Stimulated activated naive CD8-positive, alpha-beta T cell treated with anti-CD3 and anti-CD28 coated beads, Interleukin-15, amount 100 ng/mL, for 72 hours (primary cell): ENCODE measurements at places on chromosomes 3 and 15.

GRCh38 chr3:169509780-169510692, 153.5 kb downstream of the MECOM start:
- no peak for DNase-seq

DNA sequence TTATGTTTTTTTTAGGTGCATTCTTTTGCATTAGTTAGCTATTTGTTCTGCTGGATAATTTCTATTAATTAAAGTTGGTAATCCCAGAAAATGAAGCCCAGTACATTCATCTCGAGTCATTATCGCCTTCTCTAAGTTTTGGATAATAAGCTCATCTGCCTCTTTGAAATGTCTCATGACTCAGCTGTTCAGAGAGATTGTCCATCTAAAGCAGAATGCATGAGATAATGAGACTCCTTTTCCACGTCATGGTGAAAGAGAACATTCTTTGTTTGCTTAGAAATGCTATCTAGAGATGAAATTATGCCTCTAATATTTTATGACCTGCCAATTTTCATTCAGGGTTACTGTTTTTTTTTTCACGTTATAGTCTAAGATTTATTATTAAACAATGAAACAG, 374.7 kb upstream of the GOLIM4 start:
- DNase-seq, result no peak

DNA sequence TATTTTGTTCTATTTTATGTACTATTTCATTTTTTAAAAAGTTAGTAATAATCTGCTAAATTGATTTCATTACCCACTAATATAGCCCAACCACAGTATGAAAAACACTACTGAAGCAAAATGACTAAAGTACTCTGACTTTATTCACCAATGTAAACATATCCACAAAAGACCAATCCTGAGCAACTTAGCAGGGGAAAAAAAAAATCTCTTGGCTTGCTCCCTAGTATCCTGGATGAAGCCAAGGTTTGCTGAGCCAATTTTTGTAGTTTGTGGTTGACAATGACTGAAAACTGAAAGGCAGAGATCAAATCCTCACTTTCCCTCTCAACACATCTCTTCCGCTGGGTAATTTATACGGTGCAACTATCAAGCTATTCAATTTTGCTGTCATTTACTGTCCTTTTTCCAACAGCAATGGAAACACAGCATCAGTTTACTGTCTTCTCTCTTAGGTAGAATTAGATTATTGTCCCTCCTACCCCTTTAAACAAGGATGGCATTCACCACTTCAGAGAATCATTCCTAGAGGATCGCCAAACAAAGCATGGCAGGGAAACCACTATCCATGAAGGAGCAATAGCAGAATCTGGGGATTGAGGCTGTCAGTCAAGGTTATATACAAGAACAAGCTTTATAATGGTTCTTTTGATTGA, 149.7 kb downstream of the THRB start:
- DNase-seq, result no peak

DNA sequence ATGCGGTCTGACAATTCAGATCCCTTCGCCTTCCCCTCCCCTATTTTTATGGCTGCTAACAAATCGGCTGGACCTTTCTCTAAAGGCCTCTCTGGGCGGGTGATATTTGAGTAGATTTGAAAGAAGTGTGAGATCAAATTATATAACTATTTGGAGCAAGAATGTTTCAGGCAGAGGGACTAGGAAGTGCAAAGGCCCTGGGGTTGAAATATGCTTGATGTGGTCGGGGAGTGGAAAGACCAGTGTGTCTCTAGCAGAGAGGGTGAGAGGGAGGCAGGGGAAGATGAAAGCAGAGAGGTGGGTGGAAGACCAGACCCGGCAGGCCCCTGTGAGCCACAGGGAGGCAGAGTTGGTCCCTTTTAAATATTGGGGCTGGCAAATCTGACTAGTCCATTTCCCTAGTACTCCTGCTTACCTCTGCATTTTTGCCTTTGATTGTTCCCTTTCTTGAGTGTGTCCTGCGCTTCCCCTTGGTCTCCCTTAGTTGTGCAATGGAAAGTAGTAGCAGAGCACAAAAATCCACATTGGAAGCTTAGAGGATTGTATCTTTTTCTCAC, 32.3 kb downstream of the SLCO3A1 start:
- no peak for DNase-seq

GRCh38 chr3:176741664-176742047, 455.6 kb downstream of the TBL1XR1 start:
- DNase-seq, result no peak

- DNase-seq, result no peak
These were observed 990.7 kb downstream of the FHIT start for GRCh38 chr3:60260546-60260945.

GRCh38 chr3:123028233-123028828, 768 bp upstream of the SEMA5B start:
- peak; percentile 35 for DNase-seq

DNA sequence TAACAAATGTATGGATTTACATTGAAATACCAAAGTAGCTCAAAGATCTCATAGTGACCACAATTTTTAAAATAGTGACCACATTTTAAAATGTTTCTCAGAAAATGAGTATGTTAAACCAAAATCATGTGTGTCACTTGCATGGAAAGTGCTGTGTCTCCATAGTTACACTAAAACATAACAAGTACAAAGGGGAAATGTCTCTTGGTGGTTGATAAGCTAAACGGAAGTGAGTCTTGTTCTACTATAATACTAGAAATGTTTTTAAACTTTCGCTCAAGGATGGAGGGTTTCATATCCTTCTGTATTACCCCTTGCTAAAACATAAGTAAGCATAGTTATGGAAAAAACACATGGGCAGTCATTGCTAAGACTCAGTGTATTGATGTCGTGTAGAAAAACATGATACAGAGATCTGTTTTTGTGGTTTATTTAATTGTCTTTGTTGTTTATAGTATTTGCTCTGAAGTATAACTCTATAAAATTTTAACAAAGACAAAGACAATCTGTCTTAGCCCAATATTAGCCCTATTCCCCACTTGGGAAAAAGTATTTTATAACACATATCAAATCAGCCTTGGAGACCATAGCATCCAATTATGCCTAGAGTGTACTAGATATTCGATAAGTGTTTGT, 27.0 kb upstream of the DENND4A start:
- DNase-seq, result no peak

DNA sequence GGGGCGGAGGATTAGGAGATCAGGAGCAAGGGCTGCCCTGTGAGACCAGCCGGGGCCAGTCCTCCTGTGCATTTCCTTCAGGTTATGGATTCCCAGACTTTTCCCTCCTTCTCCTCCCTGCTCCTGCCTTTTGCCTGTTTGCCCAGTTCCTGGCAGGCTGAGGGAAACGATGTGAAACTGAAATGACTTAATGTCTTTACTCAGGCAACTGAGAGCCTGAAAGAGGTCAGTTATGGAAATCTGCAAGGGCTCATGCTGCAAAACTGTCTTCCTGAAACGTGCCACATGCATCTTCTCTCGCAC, 57.2 kb downstream of the MESD start:
- DNase-seq, result no peak

DNA sequence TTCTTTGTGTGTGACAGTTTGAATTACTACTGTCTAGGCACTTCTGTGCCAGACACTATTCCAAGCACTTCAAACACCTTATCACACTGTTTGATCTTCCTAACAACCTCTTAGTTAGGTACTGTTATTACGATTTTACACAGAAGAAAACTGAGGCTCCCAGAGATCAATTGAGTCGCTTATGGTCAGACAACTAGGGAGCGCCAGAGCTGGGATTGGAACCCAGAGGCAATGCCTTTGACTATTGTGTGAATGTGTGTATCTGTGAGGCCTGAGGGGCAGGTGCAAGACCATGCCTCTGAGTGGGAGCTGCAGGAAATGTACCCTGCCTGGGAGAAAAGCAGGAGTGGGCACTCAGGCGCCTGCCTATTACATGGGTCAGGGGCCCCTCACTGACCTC, 1.8 kb downstream of the TRH start:
- no peak for DNase-seq

- DNase-seq, result no peak
These were observed 105.0 kb downstream of the SSR3 start for GRCh38 chr3:156449710-156450574.

DNA sequence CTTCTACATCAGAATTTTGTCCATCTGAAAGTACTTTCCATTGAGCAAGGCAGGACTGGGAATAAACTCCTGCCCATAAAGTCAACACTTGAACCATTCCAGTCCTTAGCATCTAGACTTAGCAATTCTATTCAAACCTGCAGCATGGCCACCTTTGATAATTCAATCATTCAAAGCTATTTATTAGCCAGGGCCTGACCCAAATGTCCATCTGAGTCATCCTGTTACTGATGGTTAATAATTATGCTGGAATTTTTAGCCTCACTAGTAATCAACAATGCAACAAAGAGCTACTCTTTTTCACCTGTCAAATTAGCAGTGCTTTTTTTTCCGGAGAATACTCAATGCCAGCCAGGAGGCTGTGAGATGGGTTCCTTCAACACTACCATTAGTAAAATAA, 72.7 kb upstream of the SNRK start:
- no peak for DNase-seq

DNA sequence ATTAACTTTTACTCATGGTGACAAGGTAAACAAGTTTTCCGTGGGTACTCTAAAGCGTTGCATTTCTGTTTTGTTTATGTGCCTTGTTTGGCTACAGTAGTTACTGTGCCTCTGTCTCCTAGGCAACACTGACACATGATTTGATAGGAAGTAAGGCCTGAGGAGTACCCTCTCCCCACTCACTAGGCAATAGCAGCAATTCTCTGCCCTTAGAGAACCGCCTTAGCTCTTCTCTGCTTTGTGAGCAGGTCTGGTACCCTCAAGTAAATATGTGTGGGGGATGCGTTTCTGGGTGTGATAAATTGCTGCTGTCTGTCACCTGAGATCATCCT, at the start of gene IL5RA:
TSS of gene IL5RA (minus strand) at position 76 of the 332 bp plus-strand sequence. CDS start 5,390 bp downstream, outside the sequence.
- DNase-seq, result no peak

- no peak for DNase-seq
These were observed 773 bp downstream of the LINGO1 start for GRCh38 chr15:77631745-77632533.

DNA sequence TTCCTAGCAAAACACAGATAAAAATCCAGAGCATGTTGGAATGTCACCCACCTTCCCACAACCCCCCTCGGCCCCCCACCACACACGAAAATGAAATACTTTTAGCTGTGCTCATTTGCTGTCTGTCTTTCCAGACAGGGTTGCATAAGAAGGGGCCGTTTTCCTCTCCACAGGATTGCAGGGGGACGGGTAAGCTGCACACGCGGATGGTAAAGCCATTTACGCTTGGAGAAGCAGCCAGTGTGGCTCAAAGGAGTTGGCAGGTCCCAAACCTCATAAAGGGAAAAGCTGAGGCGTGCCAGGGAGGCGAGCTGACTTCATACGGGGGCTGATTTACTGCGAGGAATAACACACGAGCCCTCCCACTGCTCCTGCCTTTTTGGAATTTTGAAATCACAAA, 47.4 kb upstream of the ITGA11 start:
- no peak for DNase-seq

GRCh38 chr3:31472479-31473390, 60.0 kb upstream of the STT3B start:
- peak; percentile 55 for DNase-seq

GRCh38 chr3:53989946-53990345, 98.3 kb upstream of the SELENOK start:
- no peak for DNase-seq

- DNase-seq, result no peak
These were observed 248.0 kb upstream of the P2RY1 start for GRCh38 chr3:152586974-152587373.

DNA sequence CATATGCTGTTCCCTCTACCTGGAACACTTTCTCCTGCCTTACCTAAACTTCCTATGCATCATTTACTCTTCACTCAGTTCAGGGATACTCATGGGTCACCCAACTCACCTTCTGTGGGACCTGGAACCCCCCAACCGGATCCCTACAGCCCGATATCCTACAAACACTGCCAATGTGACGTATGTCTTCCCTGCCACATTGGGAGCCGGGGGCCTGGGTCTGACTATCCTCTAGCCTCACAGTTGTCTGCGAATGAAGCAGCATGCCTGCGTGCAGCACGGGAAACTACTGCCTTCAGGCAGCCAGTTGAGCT, 405 bp downstream of the NPRL2 start:
- DNase-seq, result no peak

- DNase-seq, result no peak
These were observed 15.3 kb downstream of the SNX33 start for GRCh38 chr15:75662823-75663519.

DNA sequence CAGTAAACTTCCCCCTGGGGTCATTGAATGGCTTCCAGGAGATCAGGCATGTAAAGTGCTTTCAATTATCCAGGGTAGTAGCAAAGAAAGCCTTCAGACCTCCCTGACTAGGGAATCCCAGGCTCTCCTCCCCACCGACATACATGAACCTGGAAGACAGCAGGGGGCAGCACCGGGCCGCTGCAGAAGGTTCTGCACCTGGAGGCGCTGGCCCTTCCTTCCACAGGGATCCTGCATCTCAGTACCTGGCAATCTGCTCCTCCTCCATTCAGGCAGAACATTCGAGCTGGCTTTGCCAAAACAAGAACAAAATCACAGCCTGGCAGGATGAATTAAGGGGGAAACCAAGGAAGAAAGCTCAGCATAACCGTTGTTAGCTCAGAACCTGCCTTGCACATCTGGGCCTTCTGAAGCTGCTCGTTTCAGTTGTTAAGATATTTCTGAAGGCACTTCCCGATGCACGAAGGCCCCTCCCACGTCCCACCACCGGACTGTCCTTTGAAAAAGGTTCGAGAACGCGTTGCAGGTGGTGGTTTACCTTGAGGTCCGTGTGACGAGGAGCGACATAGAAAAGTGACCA, 237.7 kb downstream of the SLCO3A1 start:
- no peak for DNase-seq

GRCh38 chr15:48720646-48721045, 75.1 kb upstream of the FBN1 start:
- no peak for DNase-seq

GRCh38 chr15:48402427-48403177, 71.4 kb downstream of the DUT start:
- no peak for DNase-seq

- no peak for DNase-seq
These were observed 31.5 kb downstream of the ZFAND6 start for GRCh38 chr15:80090879-80091503.

DNA sequence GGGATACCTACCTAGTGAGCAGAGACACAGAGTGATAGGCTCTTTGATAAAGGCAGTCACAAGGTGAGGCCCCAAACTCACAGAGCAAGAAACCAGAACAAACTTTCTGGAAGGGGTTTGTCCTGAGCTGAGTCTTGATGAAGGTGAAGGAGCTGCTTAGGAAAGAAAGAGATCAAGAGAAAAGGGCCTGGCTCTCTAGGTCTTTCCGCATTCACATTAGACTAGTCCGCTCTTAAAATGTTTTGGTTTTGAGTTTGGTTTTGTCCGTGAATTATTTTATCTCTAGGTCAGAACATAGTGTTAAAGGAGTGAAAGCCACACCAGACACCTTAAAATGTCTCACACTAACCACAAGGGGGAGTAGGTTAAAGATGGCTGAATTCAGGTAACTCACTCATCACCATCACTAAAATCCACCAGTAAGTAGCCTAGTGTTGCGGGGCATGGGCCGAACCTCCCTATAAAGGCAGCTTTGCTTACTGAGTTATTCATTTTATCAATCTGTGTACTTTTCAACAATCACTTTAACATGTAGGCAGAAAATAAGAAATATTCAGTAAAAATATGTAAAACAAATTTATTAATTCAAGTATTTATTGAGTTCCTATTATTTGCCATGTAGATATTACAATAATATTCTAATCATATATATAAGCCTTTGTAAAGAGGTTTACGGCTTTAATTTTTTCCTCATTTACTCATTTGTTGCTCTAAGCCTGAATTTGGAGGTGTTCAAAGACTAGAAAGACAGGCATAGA, 121.5 kb upstream of the TSC22D2 start:
- no peak for DNase-seq

- DNase-seq, result no peak
These were observed 15.9 kb upstream of the PLXND1 start for GRCh38 chr3:129622226-129622874.

- no peak for DNase-seq
These were observed 478.0 kb upstream of the ARRDC4 start for GRCh38 chr15:97482521-97482920.
